NCI-H1930 (cell line): ENCODE measurements at places on chromosomes 6 and 20.
A peak's percentile ranks its signal among the peaks of the same experiment; 100 is the strongest.

DNA sequence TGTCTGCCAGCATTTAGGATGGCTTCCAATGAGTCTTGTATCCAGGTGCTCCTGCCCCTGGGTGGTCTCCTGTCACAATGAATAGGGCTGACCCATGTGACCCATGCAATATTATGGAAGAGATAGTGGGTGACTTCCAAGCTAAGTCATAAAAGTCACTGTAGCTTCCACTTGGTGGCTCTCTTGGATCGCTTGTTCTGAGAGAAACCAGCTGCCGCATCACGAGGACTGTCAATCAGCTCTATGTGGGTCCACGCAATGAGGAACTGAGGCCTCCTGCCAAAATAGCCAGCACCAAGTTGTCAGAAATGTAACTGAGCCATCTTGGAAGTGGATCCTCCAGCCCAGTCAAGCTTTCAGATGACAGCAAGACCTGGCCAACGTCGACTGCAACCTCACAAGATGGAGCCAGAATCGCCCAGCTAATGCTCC is 14.9 kb upstream of the MATN4 start:
- peak; percentile 14 for DNase-seq

DNA sequence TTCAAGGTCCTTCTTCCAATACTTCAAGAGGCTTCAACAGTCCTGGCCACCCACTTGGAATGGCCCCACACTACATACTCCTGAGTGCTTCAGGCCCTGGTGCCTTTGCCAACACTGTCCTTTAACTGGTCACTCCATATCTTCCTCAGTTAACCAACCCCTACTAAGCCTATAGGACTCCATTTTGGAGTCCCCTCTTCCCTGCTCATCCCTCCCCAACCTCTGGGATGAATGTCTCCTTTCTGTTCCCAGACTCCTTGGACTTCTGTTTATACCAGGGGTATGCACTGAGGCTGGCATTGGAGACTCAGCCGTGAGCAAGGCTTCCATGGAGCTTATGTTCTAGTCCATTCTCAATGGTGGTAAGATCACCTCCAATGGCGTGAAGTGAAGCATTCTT is 33.6 kb downstream of the COX4I2 start:
- DNase-seq = no peak

DNA sequence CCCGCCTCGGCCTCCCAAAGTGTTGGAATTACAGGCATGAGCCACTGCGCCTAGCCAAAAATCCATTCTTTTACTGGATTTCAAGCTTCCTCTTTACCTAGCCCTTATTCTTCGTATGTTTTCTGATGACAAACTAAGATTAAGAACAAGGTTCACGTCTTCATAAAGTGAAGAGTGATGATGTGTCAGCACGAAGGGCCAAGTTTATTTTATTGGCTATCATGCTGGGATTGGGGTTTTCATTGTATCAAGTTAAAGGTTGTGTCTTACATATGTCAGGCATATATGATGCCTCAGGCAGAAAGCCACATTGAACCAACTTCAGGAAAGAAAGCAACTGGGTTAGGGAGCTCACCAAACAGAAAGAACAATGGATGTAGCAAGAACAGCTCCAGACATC is 19.7 kb upstream of the SLC17A3 start:
- DNase-seq = no peak

- no peak for DNase-seq
Observed at GRCh38 chr6:28656715-28657114, 131.0 kb downstream of the GPX5 start.

- no peak for DNase-seq
Observed at GRCh38 chr6:3535033-3535775, 78.4 kb upstream of the SLC22A23 start.

DNA sequence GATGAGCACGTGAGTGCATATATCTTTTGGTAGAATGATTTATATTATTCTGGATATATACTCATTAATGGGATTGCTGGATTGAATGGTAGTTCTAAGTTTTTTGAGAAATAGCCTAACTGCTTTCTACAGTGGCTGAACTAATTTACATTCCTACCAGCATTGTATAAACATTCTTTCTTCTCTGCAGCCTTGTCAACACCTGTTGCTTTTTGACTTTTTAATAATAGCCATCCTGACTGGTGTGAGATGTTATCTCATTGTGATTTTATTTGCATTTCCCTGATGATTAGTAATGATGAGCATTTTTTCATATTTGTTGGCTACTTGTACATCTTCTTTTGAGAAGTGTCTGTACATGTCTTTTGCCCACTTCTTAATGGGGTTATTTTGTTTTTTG is 116.3 kb downstream of the ADTRP start:
- DNase-seq = no peak
